IPS-NIHi11 (cell line): ENCODE measurements at places on chromosomes 7 and 10.
A peak's percentile ranks its signal among the peaks of the same experiment; 100 is the strongest.

- DNase-seq = no peak
These were observed 67.7 kb downstream of the BRAF start for GRCh38 chr7:140857048-140857447.

DNA sequence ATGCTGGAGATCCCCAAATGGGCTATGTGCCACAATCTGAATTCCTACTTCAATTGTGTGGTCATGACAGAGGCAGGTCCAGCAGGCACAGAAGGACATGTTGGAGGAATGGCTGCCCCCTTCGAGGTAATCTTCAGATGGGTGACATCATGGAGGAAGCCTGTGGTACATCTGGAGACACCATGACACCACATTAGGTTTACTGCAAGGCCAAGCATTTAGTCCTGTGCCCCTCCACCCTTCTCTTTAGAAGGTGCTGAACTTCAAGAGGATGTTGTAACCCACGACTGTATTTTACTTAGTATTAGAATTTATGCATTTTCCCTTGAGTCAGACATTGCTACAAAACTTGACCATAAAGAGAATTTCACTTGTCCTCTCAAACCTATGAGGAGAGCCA is 75.1 kb upstream of the DDC start:
- DNase-seq = no peak

- no peak for DNase-seq
These were observed 479.7 kb upstream of the PCDH15 start for GRCh38 chr10:55280696-55281095.

GRCh38 chr10:51162002-51162401 is 87.7 kb downstream of the PRKG1 start:
- peak; percentile 49 for DNase-seq

DNA sequence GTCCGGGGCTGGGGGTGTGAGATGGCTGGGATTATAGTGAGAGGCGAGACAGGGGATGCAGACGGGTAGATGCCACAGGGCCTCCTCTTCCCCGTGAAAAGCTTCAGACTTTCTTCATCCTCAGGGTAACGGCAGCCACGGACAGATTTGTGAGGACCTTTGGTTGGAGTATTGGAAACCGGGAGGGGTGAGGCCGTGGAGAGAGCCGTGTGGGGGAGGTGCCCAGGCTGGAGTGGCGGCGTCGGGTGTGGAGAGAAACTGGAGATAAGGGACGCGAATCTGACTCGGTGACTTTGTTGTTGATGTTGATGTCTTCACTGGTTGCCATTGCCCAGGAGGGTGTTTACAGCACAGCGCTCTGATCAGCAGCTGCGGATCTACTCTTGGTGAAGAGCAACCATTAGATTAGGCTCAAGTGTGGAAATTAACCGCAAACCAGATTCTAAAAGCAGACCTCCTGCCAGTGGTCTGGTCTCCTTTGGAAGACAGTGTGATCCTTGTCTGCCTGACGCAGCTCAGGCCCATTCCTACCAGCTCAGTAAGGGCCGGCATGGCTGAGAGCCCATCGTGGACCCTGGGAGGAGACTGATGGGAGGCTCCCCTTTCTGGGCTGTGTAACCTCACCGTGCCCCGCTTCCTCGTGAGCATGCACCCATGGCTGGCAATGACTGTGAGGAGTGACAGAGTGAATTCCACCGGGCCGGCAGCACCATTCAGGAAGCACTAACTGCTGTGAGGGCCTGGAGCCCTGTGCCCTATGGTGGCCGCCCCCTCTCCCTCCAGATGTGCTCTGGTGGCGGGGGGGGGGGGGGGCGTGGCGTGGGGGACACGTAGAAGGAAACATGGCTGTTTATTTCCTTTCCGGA is 90.3 kb downstream of the INPP5A start:
- DNase-seq = no peak

DNA sequence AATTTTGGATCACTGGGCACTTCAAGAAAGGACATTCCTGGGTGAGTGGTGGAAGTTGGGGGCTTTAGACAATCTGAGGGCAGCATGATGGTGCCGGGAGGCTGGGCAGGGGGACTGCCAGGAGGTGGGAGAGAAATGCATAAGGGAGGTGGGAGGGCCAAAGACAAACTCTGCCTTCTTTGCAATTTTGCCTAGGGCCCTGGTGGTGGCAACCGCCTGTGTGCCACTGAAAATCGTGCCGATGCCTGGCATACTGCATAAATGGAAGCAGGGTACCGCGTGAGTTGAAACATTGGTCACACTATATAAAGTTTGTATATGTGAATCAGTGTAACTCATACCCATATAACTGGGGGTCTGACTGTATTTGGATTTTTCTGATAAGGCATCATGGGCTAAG is 3.3 kb downstream of the LUC7L2 start:
- DNase-seq = peak; percentile 7

DNA sequence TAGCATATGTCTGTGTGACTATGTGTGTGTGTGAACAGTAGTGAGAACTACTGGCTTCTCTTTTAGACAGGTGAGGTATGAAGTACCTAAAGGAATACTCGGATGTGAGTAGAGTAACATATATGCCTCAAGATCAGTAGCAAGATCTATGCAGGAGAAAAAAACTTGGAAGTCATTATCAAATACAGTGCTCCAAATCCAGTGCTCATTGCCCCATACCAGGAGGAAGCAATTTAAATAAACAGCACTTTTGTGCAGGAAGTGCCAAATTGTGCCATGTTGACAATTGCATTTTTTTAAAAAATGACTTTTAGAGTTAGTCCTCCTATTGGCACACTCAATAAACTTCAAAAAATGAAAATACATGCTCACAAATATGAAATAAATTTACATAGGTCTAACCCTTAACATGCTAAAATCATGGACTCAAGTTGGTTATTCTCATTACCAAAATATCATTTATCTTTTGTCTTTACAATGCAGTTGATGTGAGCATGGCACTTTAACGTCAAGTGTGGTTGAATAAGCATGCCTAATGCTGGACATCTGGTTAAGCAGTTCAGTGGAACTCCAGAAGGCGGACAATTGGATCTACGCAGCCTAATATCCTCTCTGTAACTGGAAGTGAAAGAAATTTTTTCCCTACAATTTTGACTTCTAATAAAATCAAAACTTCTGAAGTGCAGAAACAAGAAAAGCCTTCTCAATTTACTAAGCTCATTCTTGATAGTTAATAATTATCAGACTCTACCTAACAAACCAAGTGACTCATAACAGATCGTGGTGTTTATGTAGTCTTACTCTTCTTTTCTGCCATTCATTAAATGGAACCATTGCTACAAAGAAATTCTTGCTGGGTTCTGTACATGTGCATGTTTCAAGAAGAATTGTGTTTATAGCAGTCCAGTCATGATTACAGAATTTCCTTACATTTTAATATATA is 195.2 kb downstream of the MDFIC start:
- DNase-seq = no peak

GRCh38 chr10:14880229-14880628 is 1.6 kb downstream of the SUV39H2 start:
- peak; percentile 13 for DNase-seq

GRCh38 chr7:143396625-143397556 is 11.8 kb downstream of the EPHA1 start:
- DNase-seq = no peak

DNA sequence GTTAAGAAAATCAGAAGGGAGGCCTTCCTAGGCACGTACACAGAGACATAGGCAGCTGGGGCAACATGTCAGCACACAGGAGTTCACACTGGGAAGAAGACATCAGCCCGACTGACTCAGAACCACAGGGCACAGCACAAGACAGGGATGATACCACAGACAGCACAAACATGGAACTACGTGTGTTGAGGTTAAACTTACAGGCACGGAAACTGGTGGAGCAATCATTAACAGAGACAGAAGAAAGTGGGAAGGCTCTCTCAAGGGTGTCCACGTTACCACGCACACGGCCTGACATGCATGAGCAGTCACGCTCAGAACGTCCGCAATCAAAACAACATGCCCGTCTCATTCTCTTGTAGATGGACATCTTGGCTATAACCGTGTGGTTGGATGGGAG is 636.4 kb downstream of the KCNMA1 start:
- DNase-seq = no peak

- no peak for DNase-seq
These were observed 170.4 kb downstream of the MAGI2 start for GRCh38 chr7:79282882-79283602.

DNA sequence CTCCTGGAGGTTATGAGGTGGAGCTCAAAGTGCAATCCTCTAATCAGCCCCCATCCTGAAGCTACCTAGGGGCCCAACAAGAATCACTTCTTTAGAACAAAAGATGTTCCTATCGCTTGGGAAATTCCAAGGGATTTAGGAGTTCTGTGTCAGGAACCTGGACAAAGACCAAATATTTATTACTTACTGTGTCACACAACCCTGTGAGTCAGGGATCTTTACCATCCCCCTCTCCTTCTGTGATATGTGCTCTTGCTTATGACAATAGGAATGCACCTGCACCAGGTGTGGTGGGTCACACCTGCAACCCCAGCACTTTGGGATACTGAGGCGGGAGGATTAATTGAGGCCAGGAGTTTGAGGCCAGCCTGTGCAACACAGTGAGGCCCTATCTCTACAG is 485.8 kb downstream of the PLXDC2 start:
- DNase-seq = no peak

- no peak for DNase-seq
These were observed 687.3 kb downstream of the KCNMA1 start for GRCh38 chr10:76950354-76950753.

DNA sequence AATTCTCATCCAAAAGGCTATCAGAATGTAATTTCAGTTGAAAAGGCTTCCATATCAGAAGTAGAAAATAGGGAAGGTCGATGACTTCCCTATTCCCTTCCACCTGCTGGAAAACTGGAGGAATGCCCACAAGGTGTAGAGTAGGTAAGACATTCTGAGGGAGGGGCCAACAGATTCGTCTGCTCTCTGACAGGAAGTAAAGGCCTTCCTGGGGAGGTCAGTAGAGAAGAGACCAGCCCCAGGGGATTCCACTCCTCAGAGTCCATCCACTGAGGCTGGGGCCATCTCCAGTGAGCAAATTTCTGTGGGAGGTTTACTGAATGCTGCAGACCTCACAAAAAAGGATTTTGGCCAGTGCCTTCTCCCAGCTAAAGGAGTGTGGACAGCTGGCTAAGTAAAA is 19.5 kb downstream of the NPSR1 start:
- no peak for DNase-seq

- DNase-seq = no peak
These were observed 40.1 kb upstream of the XPNPEP1 start for GRCh38 chr10:109963439-109963838.

GRCh38 chr7:24304494-24305095 is 20.6 kb downstream of the NPY start:
- peak; percentile 29 for DNase-seq

DNA sequence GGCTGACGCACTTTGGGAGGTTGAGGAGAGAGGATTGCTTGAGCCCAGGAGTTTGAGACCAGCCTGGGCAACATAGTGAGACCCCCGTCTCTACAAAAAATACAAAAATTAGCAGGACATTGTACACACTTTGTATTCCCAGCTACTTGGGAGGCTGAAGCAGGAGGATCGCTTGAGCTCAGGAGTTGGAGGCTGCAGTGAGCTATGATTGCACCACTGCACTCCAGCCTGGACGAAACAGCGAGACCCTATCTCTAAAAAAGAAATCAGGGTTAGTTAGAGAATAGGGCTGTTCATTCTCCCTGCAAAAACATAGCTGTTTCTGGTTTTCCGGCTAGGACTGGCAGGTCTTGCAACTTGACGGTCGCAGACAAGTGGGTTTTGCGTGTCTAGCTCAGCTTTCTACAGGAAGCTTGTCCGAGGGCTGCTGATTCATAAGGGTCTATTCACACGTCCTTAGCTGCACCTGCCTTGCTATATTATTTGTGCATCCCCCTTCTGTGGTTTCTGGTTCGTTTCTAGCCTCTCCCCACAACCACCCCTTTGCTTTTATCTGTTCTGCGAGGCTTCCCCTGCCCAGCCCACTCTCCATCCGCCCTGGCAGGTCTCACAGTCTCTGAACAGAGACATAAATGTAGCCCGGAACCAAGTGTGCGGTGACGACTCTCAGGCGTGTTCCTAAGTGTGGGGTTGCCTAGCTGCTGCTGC is 10.7 kb downstream of the AMZ1 start:
- DNase-seq = no peak

GRCh38 chr7:148729984-148730733 is 31.5 kb downstream of the CUL1 start:
- DNase-seq = no peak

- DNase-seq = no peak
These were observed 955.7 kb downstream of the SORCS3 start for GRCh38 chr10:105596749-105597148.

GRCh38 chr7:152975076-152975475 is 215.5 kb downstream of the ACTR3B start:
- DNase-seq = no peak

- no peak for DNase-seq
These were observed 49.9 kb upstream of the EXOC4 start for GRCh38 chr7:133202942-133203341.

DNA sequence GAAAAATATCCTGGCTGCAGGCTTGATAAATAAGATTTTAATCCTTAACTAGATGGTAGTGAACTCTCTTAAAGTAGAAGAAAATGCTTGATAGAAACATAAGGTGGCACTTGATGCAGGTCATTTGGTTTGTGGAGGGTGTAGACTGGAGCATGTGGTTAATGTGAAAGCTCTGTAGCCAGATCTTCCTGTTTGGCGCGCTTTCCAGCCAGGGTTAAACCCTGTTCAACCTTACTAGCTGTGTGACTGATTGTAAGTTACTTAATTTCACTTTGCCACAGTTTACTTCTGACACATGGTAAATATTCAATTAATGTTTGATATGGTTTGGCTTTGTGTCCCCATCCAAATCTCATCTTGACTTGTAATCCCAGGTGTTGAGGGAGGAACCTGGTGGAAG is 394.0 kb downstream of the REEP3 start:
- DNase-seq = no peak

DNA sequence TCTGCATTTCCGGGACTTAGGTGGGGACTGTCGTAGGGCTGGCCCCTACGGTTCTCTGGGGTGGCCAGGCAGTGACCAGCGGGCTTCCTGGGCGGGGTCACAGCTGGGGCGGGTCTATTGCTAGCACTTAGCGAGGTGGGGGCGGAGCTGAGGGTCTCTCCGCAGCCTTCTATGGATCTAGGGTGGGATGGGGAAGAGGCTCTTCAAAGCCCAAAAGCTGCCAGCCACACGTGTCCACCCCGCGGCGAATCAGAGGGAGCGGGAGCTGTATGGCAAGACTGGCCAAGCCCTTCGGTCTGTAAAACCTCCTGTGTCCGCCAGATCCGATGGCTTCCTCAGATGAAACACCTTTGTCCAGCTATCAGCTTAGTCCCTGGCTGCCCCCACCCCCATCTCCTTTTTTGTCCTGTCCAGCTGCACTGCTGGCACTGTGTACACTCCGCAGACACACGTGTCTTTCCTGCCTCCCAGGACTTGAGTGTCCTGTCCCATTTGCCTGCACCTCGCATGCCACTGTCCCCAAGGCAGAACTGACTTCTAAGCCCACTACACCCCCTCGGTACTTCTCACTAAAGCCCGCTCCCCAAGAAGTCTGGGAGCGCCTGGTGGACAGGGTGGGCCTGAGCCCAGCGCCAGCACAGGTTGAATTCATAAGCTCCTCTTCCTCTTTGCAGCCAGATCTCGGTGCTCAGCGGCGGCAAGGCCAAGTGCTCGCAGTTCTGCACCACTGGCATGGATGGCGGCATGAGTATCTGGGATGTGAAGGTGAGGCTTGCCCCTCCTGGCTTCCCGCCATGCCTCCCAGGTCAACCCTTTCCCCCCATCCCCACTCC is 14.8 kb downstream of the PDAP1 start:
- DNase-seq = peak; percentile 89

- DNase-seq = no peak
These were observed 4.2 kb downstream of the PHTF2 start for GRCh38 chr7:77802557-77803405.

GRCh38 chr10:96292971-96293920 is 11.0 kb upstream of the DNTT start:
- peak; percentile 61 for DNase-seq
